ENCODE measurements at places on chromosomes 11 and 22.
A peak's percentile ranks its signal among the peaks of the same experiment; 100 is the strongest.

DNA sequence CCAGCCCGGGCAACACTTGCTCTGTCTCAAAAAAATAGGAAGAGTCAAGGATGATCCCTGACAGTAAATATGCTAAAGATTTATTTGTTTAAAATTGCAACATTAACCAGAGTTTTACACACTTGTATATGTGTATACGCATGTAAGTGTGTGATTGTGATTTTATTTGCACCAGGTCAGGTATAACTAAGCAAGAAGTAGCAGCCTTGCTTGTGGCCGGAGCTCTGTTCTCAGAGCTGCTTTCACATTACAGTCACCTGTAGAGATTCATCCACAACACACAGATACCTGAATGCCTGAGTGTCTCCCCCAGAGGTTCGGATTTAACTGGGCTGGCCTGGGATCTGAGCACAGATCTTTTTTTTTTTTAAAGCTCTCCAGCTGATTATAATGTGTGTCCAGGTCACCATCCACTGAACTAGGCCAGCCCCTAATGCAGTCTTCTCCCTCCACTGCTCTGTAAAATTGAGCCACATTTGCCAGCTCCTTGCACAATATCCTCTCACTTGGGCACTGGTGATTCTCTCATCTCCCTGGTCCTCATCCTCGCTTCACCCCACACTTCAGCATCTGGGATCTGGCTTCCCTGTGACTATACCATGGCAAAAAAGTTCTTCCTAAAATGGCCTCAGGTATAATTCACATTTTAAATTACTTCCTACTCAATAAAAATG lies 48.3 kb downstream of the LIF start:
- no peak for DNase-seq

DNA sequence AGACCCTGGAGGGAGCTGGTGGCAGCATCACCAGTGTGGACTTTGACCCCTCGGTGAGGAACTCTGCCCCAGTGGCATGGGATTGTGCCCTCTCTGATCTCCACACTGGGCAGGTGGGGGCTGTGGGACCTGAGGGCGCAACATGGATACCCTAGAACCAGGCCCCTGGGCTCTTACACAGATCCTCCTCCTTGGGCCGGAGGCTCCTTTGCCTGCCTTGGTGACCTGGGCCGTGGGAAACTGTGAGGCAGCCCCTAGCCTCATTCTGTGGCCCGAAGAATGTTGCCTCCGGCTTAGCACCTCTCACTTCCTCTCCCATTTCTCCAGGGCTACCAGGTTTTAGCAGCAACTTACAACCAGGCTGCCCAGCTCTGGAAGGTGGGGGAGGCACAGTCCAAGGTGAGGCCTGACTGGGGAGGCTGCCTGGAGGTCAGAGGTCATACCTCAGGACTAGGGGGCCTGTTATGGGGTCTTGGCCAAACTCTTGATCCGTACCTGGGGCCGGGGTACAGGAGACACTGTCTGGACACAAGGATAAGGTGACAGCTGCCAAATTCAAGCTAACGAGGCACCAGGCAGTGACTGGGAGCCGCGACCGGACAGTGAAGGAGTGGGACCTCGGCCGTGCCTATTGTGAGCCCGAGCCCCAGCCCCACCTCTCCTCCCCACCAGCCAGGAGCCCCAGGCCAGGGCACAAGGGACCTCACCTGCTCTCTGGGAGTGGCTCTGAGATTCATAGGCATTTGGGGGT lies 12.2 kb downstream of the ATG16L2 start:
- DNase-seq = no peak

DNA sequence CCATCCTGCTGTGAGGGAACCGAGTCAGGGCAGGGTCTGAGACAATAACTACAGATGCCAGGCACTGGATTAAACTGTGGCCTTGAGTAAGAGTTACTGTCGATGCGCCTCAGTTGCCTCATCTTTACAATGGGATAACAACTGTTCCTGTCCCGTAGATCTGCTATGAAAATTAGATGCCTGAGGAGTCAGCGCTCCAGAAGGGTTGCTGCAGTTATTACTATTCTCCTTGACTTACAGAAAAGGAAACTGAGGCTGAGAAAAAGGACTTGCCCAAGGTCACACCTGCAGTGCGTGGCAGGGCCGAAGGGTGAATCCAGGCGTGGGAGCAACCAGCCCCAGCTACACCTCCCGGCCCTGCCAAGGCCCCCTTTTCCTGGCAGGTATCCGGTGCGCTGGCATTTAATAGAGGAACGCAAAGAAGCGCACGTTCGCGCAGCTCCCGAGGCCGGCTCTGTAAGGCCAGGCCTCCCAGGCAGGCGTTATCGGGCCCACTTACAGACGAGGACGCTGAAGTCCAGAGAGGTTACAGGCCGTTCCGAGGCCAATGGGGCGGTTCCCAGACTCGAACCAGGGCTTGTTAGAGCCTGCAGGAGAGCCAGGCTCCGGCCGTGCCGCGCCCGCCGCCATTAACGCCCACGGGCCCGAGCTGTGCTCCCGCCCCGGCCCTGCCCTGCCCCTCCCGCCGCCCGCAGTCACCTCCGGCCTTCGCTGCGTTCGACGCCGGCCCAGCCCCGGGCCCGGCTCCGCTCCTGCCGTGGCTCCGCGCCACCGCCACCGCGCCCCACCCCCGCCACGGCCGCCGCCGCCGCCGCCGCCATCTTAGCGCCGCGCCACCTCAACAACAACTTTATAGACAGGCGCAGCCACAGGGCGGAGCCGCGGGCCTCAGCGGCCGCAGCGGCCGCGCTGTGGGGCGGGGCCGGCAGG lies at the start of gene C11orf68:
C11orf68 (minus strand) TSS at position 852 of the 930 bp plus-strand sequence; CDS start at position 821, 31 bp downstream.
- DNase-seq = no peak

- no peak for DNase-seq
These were observed 12.2 kb upstream of the TMEM184B start for GRCh38 chr22:38285018-38285417.

DNA sequence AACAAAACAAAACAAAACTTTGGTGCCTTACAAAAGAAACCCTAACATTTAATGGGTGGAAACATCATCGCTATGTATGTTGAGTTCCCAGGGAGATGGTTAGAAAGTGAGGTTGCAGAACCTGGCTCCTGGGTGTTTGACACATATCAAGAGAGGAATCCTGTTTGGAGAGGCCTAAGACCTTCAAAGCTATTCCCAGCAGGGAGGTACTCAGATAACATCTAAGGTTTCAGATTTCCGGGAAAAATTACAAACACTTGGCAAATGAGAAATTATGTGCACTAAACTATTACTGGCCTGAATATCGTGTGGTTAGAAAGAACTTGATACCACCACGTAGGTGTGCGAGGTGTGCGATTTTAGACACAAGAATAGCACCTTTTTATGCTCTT lies 18.5 kb downstream of the TRIM5 start:
- no peak for DNase-seq

DNA sequence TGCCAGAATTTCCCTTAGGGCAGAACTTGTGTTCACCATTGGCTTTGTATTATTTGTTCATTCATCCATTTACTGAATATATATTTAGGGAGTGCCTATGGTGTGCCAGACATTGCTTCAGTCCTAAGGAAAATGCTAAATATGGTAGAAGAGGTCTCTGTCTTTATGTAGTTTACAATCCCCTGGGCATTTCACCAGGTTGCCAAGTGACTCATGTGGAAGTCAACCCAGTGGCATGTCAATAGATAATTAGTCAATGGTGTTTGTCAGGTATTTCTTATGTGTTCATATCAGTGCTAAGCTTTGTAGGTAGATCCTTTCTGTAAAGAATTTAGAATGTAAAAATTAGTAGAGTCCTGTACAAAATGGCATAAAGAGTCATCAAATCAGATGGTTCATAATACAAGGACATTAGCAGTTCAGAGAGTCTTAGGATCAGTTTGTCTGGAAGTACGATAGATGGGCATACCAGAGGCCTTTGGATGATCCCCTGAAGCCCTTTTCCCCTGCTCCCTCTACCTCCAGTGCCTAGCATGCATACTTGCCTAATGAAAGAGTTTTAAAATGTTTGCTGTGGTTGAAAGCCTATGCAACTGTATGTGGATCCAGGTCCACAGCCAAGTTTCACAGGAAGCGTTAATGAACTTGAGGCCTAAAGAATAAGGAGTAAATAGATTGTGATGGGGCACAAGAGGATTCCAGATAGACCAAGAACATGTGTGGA lies 58.5 kb upstream of the SESN3 start:
- no peak for DNase-seq

GRCh38 chr22:41845380-41846267 lies 12.7 kb downstream of the SREBF2 start:
- DNase-seq = no peak

- DNase-seq = no peak
These were observed 1.9 kb downstream of the ZFTA start for GRCh38 chr11:63766531-63767235.

GRCh38 chr22:33803371-33804282 lies 116.6 kb downstream of the LARGE1 start:
- DNase-seq = no peak

DNA sequence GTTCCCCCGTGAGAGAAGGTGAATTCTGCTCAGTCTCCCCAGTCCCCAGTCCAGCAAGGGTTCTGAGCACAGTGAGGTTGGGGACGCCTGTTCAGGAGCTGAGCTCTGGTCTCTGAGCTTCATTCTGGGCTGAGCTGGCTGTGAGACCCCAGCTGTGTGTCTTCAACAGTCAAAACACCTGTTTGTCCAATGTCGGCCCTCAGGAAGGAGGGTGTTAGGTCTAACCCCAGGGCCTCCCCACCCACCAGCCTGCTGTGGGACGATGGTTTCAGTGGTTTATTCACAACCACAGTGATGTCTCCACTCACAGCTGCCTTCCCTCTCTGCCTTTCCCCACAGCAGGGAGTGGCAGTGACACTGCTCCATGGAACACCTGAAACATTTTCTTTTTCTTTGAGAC lies 1282.9 kb downstream of the TBC1D22A start:
- DNase-seq = no peak

- no peak for DNase-seq
These were observed 70.1 kb downstream of the MICAL2 start for GRCh38 chr11:12180257-12181205.

- no peak for DNase-seq
These were observed 4.8 kb downstream of the TRIM3 start for GRCh38 chr11:6468712-6469495.

DNA sequence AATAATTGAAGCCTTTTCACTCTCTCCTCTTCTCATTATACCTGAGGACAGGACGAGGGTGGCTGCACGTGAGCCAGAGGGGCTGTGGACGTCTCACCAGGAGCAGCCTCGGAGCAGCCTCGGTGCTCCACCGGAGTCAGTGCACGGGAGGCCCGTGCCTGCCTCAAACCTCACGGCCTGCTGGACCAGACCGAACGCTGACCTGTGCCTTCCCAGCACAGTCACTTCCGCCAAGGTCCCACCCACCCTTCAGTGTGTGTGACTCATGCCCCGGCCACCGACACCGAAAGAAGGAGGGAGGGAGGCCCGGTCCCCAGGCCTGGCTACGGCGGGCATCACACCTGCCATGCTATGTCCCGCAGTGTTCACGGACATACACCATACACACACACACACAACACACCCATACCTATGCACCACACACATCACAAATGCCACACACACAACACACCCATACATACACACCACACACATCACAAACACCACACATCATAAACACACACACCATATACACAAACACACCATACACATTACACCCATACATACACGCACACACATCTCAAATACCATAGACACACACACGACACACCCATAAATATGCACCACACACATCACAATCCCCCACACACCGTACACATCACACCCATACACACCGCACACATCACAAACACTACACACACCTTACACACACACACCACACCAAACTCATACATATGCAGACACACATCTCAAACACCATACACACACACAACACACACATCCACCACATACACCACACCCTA lies 1506.5 kb downstream of the TBC1D22A start:
- DNase-seq = no peak

DNA sequence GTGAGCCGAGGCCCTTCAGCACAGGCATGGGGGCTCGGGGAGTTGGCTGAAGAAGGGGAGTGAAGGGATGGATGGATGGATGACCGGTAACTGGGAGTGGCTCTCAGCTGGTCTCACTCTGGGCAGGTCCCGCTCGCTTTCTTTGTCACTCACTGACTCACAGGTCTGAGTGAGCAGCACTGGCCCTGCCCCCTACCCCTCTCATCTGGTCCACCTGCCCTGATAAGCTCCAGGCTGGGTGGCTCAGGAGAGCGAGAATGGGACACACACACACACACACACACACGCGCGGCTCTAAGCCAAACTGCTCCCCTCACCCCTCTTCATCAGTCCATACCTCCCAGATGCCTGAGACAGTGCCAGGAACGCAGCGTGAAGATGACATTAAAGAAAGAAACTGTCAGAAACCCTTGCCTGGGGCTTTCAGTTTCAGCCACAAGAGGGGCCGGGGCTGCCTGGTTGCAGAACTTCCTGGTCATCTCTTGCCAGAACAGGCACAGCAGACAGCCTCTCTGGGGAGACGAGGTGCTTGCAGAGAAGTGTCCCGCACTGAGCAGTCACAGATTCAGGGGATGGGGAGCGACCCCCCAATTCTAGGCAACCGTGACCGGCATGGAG lies 16.5 kb upstream of the SHISAL1 start:
- DNase-seq = no peak

DNA sequence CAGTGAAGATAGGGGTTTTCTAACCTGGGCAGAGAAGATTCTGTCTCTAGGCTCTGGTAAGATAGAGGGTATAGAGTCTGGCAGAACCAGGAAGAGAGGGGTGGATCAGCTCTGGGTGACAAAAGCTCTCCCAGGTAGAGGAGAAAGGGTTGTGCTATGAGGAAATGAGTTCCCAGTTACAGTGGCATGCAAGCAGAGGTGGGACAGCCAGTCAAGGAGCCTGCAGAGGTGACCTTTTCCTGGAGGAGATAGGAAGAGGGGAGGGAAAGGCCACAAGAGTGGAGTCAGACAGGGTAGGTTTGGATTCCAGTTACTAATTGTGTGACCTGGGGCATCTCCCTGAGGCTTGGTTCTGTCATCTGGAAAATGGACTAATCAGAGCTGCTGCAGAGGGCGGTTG lies 3.4 kb upstream of the CAPN5 start:
- DNase-seq = no peak

DNA sequence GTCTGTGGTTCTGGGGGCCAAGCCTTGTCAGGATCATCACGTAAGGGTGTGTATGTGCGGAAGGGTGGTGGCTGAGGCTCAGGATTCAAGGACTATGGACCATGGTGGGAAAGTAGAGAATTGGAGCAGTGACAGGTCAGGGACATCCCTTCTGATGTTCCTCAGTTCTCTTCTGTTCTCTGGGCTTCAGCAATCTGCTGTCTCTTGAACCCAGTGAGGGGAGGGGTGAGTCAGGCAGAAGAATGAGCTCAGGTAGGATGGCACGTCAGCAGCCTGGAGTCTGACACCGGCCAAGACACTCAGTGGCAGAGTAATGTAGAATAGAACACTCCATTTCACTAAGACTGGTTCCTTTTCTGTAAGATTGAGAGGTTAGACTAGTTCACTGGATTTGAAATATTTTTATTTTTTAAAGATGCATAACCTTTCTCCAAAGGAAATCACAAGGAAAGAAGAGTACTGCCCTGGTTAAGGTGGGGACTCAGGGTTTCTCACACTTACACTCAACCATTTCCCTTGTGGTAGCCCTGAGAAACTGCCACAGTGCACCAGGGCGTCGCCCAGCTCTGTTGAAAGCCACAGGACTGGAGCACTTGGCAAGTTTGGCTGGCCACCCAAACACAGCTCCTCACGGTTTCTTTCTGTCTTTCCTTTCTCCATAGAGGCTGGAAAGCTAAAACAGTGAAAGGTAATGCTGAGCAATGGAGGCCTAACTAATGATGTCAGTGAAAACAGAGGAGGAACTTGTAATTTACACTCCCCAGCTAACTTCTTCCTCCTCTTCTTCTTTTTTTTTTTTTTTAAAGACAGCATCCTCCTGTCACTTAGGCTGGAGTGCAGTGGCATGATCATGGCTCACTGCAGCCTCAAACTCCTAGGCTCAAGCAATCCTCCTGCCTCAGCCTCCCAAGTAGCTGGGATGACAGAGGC lies 23.1 kb upstream of the MICAL2 start:
- peak; percentile 42 for DNase-seq

Measured in activated T-cell treated with anti-CD3 and anti-CD28 coated beads, Interleukin-2, amount 50 U/mL, for 24 hours (primary cell).